HS-27A (cell line): ENCODE measurements at places on chromosomes 5 and 9.

DNA sequence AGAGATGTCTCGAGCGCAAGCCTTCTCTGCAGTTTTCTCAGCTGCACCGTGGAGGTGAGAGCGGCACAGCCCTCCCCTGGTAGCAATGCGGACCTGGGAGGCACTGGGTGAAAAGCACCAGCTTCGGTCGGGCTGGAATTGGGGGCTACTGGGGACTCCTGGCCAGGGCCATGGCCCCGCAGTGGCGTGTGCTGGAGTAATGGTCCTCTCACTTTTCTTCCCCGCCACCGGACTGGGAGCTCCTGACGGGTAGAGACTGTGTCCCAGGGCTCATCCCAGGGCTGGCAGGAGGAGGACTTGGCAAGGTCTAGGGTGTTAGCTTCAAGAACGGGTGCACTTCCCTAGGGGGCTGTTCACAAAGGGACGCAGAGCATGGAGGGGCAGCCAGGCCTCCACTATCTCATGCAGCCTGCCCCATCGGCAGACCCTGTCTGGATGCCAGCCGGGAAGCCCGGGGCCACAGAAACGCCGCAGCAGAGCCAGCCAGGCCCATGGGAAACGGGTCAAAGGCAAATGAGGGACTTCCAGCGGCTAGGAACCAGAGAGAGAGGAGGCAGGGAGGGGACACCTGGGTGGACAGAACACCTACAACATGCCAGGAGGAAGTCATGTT, 92.6 kb upstream of the MVB12B start:
- no peak for DNase-seq

- DNase-seq, result no peak
These were observed at the start of gene TRAF1 for GRCh38 chr9:120926397-120926928. Gene TRAF1 (minus strand): TSS chr9:120926796. CDS start chr9:120926075, 721 bp downstream.

DNA sequence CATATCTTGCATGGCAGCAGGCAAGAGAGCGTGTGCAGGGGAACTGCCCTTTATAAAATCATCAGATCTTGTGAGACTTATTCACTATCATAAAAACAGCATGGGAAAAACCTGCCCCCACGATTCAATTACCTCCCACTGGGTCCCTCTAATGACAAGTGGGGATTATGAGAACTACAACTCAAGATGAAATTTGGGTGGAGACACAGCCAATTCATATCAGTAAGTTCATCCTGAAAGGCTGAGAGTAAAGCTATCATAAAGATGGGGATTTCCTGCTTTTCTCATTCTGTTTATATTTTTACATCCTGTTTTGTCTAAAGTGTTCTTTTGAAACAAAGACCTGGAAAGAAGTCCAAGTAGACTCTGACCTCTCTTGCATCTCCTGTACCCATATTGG, 28.9 kb upstream of the IL33 start:
- no peak for DNase-seq

DNA sequence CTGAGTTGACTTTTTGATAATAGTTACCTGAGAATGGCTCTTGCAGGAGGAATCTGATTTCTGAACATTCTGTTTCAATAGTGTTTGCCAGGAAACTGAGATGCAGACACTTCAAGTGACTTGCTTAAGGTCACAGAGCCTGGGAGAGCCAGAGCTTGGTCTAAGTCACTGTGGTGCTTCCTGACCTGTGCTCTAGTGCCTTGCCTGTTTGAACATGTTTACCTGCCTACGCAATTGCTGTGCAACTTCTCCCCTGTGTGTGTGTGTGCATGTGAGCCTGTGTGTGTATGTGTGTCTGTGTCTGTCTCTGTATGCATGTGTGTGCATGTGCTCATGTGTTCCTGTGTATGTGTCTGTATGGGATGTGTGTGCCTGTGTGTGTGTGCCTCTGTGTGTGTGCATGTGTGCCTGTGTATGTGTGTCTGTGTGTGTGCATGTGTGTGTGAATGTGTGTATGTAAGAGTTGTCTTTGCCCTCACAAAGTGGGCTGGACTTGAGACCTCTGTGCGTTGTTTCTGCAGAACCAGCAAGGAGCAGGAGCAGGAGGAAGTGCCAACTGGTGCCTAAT, 185.8 kb downstream of the GADD45G start:
- DNase-seq, result no peak

- DNase-seq, result no peak
These were observed 1525.5 kb upstream of the NUDT12 start for GRCh38 chr5:105088102-105088501.

- no peak for DNase-seq
These were observed 24.1 kb downstream of the TENT4A start for GRCh38 chr5:6737043-6737941.
